Omental fat pad (tissue), 4 donors: ENCODE measurements at places on chromosomes 4 and X. TPM values are rescaled to one million over a fixed set of nuclear protein-coding genes. Genes with fewer than 3 reads are reported as not detected.

GRCh38 chr4:108700081-108700757 is 49.8 kb downstream of the OSTC start:
- DNase-seq, result no peak

DNA sequence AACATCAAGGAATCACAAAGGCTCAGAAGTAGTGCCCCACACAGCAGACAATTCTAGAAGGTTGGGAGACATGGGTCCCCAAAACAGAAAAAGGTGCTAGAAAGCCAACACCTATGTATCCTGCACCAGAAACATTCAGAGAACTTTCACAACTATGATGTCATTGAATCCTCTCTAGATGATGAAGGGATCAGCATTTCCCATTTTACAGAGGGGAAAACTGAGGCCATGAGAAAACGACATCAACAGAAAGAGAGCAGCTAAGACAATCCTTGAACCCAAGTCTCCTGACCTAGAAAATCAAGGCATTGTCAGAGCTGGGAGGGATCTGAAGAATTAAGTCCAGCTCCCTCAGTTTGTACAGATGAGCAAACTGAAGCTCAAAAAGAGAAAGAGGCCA is 3.3 kb downstream of the KCND1 start:
- no peak for DNase-seq

DNA sequence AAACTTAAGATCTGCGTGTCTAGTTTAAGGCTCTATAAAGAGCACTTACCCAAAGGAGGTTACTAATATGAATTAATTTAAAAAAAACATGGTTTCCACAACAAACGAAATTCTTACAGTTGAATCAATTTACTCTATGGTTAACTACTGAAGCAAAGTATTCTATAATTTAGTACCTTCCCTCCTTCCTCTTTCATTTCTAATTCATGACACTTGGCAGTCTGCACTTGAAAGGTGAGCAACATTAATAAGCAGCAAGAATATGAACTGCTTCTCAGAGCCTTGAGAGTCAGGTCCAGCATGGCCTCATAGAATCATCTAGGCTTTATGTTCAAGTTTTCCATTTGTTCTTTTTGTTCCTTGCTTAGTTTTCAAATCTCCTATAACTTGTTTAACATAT is 42.7 kb downstream of the TAPT1 start:
- no peak for DNase-seq

GRCh38 chr4:90580326-90580725 is 453.1 kb downstream of the CCSER1 start:
- no peak for DNase-seq

DNA sequence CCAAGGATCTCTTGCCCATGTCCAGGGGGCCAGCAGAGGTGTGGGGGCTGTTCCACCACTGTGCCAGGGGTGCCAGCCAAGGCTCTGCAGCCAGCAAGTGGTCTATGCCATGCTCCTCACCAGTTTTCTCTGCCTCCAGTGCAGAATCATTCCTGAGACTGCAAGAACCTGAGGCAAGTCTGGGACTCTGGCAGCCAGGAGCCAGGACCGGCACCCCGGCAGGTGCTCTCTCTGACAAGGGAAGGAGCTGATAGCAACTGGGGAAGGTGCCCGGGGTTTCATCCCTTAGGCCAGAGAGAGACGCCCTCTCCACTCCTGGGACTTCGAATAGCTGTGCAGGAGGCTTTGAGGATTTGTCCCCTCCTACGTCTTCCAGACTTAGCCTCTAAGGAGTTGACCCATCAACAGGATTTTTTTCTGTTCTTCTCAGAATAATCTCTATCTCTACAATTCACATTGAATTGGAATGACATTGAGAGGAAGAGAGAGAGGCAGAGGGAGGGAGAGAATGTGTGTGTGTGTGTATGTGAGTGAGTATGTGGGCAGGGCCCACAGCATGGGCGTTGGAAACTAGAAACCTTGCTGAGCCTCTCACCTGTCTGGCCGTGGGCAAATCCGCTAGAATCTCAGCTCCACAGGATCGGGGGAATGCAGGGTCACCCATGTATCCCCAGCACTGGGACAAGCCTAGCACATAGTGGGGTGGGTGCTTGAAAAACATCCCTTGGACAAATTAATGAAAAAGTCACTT is 74.5 kb upstream of the AFAP1 start:
- no peak for DNase-seq

DNA sequence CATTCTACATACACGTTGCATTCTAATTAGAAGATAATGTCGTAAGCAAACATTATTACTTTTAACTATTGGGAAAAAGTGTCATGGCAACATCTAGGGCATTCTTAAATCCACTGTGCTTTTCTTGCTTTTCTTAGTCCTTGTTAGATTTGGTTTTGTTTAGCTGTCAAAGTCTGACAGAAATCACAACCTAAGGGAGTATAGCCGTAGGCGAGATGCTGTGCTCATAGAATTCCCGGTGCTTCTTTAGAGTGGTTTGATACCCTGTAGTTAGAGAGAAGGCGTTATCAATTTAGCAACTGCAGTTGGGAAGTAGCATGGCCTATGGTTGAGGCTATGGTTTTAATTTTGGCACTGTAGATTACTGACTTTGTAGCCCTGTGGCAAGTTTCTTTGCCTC is 45.7 kb downstream of the WWC2 start:
- no peak for DNase-seq

GRCh38 chr4:26044983-26045382 is 131.0 kb downstream of the SMIM20 start:
- no peak for DNase-seq

DNA sequence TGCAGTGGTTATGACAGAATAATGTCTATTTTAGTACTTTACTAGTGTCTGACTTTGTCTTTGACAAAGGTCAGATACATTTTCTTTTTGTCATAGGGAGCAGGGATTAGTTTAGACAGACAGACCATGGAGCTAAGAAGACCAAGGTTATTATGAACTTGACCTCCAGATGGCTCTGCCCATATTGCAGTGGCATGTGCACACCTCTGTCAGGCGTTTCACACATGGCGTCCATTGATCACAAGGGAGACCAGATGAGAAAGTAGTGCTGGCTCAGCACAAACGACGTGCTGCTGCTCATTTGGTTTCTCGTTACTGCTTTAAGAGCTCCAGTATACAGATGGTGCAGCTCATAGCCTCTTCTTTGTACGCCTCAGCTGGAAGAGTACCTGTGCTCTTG is 56.3 kb upstream of the HPSE start:
- no peak for DNase-seq

Gene HPSE
- total RNA-seq, result 10.9 TPM

Gene NHS
- total RNA-seq, result 8.4 TPM
